ENCODE measurements at places on chromosomes 1 and 21.

DNA sequence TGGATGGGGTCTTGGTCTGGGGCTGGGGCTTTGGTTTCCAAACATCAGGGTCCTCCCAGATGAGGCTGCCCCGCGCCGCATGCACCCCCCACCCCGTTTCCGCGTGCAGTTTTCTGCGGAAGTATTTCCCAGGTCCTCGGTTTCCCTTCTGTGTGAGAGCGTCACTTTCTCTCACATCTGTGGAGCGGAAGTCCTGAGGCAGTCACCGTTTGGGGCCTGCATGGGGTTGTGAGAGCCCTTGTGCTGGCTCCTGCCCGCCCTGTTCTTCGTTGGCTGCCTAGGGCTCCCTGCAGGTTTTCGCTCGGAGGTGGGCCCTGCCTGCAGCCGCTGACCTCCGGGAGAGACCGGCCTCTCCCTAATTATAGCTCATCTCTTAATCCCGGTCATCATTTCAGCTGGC lies 88.0 kb downstream of the GALNT2 start:
- DNase-seq = no peak

DNA sequence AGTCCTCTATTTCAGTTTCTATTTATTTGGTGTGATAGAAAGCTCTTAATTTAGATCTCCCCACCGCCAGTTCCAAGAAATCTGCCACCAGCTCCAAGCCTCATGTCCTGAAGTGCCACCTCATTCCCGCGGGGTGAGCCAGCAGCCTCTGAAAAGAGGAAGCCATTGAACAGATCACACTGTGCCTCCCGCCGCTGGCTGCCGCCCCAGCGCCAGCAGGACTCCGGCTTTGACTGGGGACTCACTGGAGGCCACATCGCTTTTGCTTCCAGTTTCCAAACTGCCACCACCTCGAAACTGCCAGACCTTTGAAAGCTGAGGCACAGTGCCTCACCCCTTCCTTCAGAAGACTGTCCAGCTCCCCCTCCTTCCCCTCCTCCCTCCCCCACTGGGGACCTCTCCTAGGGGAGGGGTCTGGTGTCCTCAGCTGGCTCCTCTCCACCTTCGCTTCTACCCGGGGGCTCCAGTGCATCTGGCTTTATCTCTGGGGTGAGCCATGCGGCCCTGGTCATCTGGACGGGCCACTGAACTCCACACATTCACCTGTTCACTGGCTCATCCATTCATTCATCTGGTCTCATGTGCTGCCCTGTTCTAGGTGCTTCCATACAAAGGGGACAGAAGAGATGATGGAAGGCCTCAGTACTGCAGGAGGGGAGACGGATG lies 58.9 kb downstream of the VPS26C start:
- DNase-seq = no peak

DNA sequence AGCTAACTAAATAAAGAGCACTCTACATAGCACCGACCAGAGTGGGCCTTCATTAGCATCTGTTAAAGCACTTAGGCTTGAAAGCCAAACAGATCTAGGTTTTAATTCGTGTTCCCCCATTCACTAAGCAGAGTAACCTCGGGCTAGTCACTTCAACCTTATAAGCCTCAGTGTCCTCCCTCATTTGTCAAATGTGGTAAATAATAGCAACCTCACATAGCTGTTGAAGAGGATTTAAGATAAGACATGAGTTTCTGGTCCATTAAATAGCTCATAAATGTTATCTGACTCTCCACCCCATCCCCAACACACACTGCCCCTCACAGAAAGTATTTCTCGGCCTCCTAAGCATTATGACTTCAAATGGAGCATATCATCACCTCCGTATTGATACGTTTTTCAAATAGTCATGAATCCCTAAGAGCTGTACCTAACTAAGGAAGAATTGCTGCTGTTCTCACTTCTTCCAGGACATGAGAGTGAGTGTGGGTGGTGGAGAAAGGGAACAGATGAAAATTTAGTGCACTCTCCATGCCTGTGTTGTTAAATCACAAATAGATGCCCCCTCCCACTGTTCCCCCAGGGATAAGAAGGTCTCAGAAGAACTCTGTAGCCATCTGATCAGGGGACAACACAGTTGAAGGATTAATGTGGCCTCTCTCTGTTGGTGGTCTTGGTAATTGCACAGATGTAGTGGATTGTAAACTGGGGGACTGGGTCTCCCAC lies 47.6 kb downstream of the PLPP3 start:
- DNase-seq = no peak

- no peak for DNase-seq
These were observed 18.7 kb downstream of the UBL4B start for GRCh38 chr1:110130989-110131388.

DNA sequence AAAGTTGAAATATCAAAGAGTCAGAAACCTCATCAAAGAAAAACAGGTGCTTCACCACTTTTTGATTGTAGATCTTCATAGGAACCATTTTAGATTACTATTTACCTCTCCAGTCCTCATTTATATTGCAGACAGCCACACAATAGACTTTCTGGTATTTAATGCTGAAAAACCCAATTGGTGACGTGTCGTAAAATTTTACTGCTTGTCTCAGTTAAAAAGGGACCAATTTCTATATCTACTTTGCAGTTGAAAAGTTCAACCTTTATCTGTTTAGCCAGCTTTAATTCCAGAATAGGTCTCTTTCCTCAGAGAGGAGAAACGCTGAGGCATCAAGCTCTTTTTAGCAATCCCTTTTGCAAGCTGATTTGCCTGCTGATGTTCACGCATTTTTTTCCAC lies 1722.4 kb downstream of the PLA2G4A start:
- no peak for DNase-seq

DNA sequence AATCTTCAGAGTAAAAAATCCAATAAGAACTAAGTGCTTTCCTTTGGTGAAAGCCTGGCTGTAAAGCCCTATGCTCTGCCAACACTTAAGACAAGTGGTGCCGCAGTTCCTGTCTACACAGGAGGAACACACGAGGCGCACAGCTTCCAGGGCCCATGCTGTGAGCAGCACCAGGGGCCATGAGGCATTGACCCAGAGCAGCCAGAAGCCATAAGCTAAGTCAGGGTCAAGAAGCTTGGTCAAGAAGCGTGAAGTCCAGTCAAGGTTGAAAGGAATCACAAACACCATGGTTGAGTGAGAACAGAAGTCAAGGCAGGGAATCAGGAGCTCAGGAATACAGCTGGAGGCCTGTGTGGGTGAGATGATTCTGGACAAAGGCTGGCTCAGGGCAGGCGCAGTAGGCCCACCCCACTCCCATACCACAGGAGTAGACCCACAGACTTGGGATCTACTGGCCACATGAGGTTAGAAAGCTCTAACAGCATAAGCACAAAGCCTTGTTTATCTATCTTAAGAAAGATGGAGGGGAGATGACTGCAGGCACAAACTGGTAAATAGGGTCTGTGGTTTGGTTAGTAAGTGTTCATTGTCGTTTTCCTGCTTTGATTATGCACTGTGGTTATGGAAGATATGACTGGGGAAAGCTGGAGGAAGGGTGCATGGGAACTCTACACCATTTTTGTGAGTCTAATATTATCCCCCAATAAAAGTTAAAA lies 42.9 kb upstream of the RCAN3 start:
- no peak for DNase-seq

DNA sequence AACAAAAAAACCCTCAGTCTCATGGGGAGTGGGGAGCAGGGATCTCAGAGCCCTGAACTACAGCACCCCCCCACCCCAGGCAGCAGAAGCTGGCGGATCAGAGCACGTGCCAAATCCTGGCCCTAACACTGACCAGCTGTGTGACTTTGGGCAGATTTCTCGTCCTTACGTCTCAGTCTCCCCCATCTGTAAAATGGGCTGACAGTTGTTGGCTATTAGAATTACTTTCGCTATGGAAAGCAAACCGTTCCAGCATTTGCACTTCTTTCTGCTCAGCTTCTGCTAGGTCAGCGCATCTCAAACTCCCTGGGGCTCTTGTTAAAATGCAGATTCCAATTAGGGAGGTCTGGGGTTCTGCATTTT lies 15.5 kb downstream of the TNFRSF8 start:
- no peak for DNase-seq

DNA sequence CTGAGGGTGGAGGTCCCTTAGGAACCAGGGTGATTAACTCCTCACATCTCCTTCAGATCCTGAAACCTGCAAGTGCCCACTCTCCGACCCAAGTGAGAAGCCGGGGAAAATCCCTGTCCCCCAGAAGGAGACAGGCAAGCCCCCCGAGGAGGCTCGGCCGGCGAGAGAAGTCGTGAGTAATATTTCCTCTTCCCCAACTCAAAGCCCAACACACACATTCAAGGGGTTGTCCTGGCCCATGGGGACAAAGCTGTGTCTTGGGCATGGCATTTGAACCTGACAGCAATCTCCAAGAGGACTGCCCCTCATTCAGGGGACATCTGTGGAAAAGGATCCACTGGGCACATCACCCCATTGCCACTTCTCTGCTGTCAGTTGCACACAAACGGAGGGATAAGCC lies 23.6 kb downstream of the VASH2 start:
- DNase-seq = no peak

DNA sequence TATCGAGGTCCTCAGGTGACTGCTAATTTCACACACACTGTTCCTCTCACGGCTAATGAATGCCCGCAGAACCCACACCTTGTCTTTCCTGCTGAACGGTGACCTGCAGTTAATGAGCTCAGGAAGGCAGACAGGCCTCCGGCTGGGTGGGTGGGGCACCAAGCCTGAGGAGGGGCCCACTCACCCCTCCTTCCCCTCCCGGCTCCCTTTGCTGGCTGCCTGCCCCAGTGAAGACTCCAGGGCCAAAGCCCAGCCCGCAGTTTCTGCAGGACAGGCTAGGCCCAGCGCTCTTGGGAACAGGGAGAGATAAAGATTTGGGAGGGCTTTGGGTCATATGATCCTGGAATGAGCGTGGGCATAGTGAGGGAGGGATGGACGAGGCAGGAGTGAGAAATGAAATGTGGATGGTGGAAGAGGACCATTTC lies 26.4 kb downstream of the FOXO6 start:
- DNase-seq = peak; percentile 89

DNA sequence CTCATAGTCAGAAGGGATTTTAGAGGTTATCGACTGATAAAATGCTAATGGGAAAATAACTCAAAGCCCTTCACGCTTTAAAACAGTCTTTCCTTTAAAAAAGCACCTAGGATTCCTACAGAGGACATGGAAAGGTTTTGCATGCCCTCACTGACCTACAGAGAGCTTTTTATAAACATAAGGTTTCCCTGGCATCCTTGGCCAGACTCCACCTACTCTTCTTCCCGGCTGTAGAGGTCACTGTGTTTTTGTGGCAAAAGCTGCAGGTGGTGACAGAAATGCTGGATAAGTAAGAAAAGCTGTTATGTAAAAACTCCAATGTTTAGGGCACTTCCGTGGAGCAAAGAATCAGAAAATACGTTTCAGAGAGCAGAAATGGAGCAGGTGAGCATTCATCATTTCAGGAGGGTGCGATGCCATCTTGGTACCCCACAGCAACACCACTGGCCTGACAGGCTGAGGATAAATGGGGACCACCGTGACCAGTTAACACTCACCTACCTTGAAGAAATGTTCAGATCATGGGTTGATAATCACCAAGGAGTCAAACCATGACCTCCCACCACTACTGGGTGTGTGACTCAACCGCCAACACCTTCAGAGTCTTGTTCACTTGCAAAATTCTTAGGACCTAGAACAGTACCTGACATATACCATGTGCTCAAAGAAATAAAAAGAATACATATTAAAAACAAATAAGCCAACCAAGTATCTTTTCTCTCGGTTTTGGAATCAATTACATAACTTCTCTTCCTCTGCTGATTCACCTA lies 46.6 kb downstream of the SSBP3 start:
- no peak for DNase-seq

DNA sequence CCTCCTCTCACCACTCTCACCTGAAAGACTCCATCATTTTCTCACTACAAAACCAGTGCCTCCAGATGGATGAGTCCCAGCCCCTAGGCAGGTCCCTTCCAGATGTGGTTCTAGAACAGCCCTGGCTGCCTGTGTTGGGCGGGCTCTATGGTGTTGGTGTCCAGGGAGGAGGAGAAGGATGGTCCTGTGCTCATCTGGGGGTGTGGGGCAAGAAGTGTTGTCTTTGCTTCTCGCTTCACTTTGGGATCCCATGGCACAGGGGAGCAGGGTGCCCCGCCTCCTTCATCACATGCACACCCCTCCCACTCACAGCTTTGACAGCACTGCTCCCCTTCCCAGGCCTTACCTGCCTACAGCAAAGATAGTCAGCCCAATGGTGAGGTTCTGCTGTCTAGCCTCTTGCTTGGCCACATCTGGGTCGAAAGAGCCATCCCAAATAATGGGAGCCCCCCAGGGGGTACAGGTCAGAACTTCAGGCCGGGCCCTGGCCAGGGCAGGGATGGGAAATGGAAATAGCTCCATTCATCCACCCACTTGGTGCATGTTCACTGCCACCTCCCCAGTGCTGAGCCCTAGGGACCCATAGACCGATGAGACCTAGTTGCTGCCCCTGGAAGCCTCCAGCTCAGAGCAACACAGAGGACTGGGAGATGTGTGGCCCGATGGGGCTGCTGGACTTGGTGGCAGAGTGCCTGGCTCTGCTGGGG lies 9.0 kb downstream of the A3GALT2 start:
- no peak for DNase-seq

- no peak for DNase-seq
These were observed 128.0 kb downstream of the TNNI3K start for GRCh38 chr1:74363220-74363619.

DNA sequence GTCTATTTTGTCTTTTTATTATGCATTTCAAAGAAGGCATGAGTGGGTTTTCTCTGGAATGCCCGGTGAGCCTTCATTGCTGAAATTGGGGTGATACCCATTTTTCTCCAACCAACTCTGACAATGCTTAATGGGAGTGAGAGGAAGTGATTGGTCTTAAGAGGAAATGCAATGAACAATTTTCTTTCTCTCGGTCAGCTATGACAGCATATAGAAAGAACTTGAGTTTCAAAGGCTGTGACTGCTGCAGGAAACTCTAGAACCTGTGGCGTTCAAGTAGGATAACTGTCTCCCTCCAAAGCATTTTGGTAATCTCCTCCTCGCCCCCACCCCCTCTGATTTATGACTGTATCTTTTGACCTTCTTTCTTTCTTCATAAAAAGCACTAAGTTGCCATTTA lies 155.9 kb downstream of the LYPLAL1 start:
- DNase-seq = no peak
